EL (cell line): ENCODE measurements at places on chromosomes 7 and 10.
A peak's percentile ranks its signal among the peaks of the same experiment; 100 is the strongest.

DNA sequence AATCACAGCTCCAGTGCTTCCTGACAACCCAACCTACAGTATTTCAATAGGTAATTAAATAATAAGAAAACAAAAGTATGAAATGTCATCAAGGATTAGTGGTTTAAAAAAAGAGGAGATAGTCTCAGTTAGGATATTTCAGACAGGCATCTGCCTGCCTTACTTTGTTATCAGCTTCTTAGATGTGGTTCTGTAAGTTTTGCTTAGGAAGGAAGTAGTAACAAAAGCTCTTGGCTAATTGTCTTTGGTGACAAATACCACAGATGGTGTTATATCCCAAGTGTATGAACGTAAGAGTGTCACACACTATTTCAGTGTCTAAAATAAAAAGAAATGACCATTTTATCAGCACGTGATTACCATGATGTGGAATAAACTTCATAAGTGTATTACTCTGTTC lies 9.8 kb upstream of the ACTA2 start:
- no peak for DNase-seq

GRCh38 chr10:122498521-122498920 lies 37.2 kb downstream of the HTRA1 start:
- DNase-seq, result no peak

GRCh38 chr10:132707121-132707775 lies 78.7 kb downstream of the NKX6-2 start:
- no peak for DNase-seq

- DNase-seq, result peak; percentile 10
Observed at GRCh38 chr7:133517766-133518165, 264.9 kb downstream of the EXOC4 start.

GRCh38 chr10:42482411-42482810 lies 156.0 kb downstream of the ZNF33B start:
- peak; percentile 44 for DNase-seq

DNA sequence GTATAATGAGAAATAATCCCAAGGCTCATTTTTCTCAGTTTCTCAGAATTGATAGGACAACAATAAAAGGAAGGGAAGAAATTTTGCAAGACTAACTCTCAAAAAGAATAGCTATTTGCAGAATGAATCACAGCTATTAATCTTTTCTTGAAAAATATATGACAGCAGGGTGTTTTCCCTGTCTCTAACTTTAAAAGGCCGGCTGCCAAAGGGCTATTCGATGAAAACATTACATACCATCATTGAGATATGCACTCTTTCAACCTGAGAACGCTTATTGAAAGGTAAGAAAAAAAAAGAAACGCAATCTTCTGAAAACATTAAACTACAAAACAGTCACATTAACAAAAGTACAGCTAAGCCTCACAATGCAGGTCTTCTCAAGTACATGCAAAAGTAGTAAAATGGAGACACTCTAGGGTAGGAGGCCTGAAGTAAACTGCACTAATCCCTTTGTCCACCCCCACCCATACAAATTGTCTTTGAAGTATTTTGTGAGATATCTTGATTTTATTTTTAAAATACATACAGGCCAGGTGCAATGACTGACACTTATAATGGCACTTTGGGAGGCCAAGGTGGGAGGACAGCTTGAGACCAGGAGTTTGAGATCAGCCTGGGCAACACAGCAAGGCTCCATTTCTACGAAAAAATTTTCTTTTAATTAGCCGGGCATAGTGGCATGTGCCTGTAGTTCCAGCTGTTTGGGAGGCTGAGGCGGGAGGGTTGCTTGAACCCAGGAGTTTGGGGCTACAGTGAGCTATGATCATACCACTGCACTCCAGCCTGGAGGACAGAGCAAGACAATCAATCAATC lies 83.0 kb downstream of the PARD3 start:
- peak; percentile 72 for DNase-seq

DNA sequence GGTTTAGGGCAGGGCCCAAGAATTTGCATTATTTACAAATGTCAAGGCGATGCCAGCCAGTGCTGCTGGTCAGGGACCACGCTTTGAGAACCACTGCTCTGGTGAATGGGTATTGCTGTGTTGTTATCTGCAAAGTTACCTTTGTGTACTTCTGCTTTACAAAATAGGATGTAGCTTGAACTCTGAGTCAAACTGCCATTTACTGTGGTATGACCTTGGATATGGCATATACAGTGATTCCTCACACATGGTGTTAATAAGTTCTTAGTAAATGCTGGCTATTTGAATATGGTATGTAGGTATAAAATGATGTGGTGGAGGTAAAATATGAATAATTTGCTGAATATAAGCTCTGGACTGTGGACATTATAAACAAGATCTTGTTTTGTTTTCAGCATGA lies 148.9 kb downstream of the AUTS2 start:
- no peak for DNase-seq

GRCh38 chr7:55426676-55427075 lies 61.5 kb downstream of the LANCL2 start:
- no peak for DNase-seq

GRCh38 chr10:127532659-127533058 lies 16.4 kb upstream of the NPS start:
- no peak for DNase-seq
